ENCODE measurements at places on chromosomes 12 and 14.

DNA sequence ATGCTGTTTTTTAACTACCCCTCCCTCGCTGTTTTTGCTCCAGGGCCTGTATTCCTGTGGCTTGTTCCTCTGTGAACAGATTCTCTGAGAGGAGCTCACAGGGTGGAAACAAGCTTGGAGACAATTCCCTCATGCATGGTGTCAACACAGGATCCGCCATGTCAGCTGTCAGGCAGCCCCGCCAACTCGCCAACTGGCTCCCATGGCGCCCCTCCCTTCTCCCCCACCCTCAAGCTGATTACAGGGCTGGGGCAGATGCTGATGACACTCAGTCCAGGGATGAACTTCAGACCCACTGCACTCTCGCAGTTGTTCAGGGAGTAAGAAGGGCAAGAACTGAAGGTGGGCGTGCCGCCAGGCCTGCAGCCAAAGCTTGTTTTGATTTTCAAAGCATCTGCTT is 229.9 kb downstream of the NTF3 start:
- DNase-seq = no peak

- peak; percentile 62 for DNase-seq
Observed at GRCh38 chr14:68011406-68012028, 191.9 kb downstream of the RAD51B start.

DNA sequence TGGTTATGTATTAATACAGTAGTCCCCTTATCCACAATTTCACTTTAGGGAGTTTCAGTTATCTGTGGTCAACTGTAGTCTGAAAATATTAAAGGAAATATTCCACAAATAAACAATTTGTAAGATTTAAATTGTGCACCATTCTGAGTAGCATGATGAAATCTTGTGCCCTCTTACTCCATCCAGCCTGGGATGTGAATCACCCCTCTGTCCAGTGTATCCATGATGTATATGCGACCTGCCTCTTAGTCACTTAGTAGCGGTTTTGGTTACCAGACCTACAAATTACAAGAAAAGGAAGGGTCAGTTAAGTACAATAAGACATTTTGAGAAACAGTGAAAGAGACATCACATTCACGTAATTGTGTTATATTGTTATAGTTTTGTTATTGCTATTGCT is 39.9 kb upstream of the MDGA2 start:
- DNase-seq = peak; percentile 52

DNA sequence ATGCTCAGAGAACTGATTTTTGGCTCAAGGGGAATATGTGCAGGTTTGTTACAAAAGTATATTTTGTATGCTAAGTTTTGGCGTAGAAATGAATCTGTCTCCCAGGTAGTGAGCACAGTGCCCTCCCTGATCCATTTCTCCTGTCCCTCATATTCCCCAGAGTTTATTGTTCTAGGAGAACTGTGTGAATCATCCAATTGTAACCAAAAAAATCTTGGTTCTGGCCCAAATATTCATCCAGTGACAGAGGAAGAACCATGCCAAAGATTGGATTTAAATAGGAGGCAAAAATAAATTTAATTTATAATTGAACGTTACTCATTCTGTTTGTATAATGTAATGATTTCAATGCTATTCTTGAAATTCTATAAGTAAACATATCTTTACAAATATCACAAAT is 4.8 kb downstream of the CATSPERB start:
- DNase-seq = peak; percentile 33

DNA sequence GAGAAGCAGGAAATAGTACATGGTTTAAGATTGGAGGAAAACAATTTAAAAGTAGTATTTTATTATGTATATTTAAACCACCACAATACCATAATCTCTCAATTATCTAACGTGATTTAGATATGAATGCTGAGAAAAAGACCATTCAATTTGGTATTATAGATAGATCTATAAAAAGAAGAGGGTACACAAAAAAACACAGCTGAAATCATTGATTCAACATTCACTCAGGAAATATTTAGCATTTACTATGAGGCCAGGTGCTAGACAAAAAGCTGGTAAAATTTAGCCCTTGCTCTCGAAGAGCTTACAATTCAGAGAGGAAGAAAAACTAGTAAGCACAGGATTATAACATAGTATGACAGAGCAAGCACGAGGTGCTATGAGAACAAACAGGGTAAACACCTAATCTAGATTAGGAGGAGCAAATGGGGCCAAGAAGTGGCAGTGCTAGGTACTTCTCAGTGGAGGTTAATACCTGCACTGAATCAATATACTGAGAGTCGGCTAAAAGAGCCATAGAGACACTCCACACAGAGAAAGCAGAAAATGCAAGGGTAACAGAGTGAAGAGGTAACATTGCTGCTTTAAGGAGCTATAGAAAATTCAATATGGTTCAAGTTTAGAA is 27.6 kb downstream of the TRIP11 start:
- no peak for DNase-seq

GRCh38 chr12:65501093-65501621 is 222.7 kb downstream of the MSRB3 start:
- peak; percentile 52 for DNase-seq

DNA sequence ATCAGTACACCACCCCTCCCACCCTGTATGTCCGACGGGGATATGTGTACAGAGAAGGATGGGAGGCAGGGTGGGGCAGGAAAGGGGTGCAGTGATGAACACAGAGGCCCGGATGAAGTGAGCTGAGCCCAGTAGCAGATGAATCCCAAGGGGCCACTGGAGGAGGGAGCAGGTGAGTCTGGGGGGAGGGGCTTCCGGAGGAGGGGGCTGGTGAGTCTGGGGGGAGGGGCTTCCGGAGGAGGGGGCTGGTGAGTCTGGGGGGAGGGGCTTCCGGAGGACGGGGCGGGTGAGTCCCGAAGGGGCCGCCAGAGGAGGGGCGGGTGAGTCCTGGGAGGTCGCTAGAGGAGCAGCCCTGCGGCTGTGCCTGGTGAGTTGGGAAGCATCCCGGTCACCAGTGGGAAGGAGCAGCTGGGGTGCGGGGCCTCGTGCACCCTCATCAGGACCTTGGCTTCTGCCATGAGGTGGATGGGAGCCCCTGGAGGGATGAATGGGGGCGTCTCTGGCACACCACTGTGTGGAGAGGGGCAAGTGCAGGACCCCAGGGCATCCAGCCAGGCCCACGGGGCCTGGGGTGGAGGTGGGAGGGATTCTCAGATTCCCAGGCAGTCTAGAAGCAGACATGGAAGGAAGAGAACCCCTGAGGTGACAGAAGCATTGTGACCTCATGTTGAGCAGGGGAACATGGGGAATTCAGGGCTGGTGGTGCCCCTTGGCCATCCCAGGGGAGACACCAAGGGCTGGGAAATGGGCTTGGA is 14.0 kb downstream of the BEGAIN start:
- no peak for DNase-seq

GRCh38 chr14:58109744-58110143 is 42.3 kb downstream of the ARMH4 start:
- no peak for DNase-seq

GRCh38 chr14:102606296-102606695 is 13.8 kb downstream of the RCOR1 start:
- no peak for DNase-seq

DNA sequence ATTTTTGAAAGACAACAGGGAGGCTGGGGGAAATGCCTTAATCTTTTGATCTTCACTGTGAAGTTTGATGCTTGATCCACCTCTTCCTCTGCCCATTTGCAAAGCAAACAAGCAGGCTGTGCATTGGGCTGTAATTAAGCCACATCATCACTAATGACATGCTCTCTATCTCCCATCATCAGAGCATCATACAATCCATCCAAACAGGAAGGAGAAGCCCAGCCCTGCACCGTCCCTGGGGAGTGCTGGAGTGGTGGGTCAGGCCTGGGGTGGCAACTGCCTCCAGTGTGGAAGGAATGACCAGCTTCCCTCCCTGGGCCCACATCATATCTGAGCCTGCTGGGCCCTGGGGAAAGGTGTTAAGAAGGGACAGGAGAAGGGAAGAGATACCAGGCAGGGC is 6.9 kb upstream of the KRT74 start:
- DNase-seq = no peak

DNA sequence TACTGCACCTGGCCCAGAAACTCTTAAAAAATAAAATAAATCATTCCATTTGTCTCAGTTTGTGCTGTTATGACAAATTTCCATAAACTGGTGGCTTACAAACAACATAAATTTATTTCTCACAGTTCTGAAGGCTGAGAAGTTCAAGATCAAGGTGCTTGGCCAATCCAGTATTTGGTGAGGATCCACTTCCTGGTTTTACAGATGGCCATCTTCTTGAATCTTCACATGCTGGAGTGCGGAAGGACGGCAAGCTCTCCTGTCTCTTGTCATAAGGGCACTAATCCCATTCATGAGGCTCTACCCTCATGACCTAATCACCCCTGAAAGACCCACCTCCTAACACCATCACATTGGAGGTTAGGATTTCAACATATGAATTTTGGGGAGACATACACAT is 29.9 kb upstream of the MYBPC1 start:
- DNase-seq = no peak

- peak; percentile 46 for DNase-seq
Observed at GRCh38 chr12:122067966-122068365, 10.6 kb upstream of the MLXIP start.

DNA sequence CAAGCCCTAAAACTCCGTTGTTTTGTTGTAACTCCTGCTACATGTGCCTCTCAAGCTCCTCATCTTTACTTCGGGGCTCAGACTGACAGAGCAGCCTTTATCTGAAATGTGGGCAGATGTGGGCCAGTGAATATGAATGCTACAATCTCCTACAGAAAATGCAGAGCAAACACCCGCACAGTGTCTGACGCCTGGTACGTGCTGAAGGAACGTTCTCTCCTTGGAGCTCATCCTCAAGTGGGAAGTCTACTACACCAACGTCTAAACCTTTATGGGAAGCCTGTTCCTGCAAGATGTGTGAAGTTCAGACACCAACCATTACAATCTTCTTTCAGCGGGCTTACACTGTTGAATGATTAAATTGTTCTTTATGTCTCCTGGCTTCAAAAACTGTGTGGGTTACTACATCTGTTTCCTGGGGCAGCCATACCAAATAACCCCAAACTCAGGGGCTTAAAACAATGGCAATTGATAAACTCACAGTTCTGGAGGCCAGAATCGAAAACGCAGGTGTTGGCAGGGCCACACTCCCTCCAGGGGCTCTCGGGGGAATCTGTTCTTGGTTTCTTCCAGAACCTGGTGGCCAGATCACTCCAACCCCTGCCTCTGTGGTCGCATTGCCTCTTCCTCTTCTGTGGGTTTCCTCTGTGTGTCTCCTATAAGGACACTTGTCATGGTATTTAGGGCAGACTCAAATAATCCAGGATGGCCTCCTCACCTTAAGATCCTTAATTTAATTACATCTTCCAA is 179.7 kb upstream of the PLXNC1 start:
- no peak for DNase-seq

- DNase-seq = no peak
Observed at GRCh38 chr14:85517114-85517688, 12.7 kb upstream of the FLRT2 start.

- peak; percentile 67 for DNase-seq
Observed at GRCh38 chr12:25644979-25645378, 91.9 kb upstream of the LMNTD1 start.

GRCh38 chr14:102187044-102187443 is 47.3 kb downstream of the WDR20 start:
- peak; percentile 88 for DNase-seq

GRCh38 chr14:22163051-22163450 is 426.0 kb downstream of the DAD1 start:
- DNase-seq = peak; percentile 20

GRCh38 chr12:67647799-67648520 is 585 bp upstream of the DYRK2 start:
- DNase-seq = peak; percentile 85

DNA sequence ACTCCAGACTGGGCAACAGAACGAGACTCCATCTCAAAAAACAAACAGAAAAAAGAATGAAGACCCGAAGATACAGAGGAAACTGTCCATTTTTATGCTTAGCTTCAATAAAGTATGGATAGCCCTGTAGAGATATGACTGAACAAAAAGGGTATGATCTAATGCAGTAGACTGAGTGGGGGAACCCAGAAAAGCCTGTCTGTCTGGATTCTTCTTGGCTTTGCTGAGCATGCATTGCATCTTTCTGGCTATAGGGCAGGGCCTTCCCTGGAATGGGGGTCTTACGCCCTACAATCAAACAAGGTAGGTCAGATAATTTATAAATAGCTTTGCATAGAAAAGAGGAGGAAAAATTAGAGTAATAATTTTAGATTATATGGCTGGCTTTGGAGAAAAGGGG is 10.1 kb downstream of the MIA2 start:
- DNase-seq = no peak

GRCh38 chr12:122996188-122996601 is 15.7 kb downstream of the ARL6IP4 start:
- DNase-seq = no peak

DNA sequence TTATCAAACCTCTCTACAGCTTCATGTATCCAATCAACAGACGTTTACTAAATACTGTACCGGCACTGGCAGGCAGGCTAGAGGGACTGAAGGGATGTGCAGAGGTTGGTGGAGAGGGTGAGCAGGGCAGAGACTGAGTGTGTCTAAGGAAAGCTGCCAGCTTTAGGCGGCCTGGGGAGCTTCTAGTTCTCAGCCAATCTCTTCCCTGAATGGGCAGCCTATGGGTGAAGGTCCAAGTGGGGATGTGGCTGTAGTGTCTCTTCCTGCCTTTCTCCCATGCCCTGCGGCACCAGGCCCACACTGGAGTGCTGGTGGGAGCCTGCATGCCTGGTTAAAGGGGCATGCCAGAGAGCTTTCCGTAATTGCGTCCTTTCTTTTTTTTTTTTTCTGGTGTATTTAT is 239.8 kb downstream of the CACNA1C start:
- DNase-seq = no peak

DNA sequence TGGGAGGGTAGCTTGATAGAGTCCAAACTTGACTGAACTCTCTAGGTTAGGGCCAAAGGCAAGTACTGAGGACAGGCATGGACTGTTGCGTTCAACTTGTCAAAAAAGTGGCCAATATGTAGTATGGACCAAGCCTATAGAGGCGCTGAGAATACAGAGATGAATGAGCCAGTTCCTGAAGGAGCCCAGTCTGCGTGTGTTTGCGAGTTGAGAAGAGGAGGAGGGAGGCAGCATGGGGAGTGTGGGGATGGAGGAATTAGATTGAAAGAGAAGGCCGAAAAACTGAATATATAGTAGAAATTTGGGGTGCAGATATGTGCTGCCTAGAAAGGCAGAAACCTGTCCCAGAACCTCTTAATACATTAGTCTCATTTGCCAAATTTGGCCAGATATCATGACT is 412.4 kb downstream of the PCNX1 start:
- peak; percentile 36 for DNase-seq

DNA sequence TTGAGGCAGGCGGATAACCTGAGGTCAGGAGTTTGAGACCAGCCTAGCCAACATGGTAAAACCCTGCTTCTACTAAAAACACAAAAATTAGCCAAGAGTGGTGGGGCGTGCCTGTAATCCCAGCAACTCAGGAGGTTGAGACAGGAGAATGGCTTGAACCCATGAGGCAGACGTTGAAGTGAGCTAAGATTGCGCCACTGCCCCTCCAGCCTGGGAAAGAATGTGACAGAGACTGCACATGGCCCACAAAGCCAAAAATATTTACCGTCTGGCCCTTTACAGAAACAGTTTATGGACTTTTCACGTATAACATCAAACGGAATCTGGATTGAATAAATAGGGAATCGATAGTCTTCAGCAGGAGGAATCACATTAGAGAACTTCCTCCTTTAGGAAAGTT is 3.5 kb downstream of the RSRC2 start:
- DNase-seq = peak; percentile 46

GRCh38 chr12:127304751-127305725 is 961.9 kb upstream of the TMEM132C start:
- no peak for DNase-seq
